Brain pericyte (primary cell): ENCODE measurements at places on chromosomes 13 and 19.

DNA sequence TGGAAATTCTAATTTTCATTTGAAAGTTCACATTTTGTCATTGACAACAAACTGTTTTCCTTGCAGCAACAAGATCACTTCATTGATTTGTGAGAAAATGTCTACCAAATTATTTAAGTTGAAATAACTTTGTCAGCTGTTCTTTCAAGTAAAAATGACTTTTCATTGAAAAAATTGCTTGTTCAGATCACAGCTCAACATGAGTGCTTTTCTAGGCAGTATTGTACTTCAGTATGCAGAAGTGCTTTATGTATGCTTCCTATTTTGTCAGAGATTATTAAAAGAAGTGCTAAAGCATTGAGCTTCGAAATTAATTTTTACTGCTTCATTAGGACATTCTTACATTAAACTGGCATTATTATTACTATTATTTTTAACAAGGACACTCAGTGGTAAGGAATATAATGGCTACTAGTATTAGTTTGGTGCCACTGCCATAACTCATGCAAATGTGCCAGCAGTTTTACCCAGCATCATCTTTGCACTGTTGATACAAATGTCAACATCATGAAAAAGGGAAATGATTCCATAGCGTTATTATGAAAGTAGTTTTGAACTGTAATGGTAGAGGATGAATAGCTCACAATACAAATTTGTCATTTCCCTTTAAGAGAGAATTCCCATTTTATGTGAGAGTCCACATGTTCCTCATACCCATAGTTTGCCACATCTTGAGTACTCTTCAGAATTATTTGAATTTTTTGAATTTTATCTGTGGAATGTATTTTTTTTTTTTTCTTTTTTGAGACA, 2.6 kb downstream of the BRCA2 start:
- DNase-seq, result no peak

- no peak for DNase-seq
These were observed 50.8 kb upstream of the HTR2A start for GRCh38 chr13:46947425-46948191.

GRCh38 chr19:34461375-34462100, 20.0 kb upstream of the WTIP start:
- no peak for DNase-seq

DNA sequence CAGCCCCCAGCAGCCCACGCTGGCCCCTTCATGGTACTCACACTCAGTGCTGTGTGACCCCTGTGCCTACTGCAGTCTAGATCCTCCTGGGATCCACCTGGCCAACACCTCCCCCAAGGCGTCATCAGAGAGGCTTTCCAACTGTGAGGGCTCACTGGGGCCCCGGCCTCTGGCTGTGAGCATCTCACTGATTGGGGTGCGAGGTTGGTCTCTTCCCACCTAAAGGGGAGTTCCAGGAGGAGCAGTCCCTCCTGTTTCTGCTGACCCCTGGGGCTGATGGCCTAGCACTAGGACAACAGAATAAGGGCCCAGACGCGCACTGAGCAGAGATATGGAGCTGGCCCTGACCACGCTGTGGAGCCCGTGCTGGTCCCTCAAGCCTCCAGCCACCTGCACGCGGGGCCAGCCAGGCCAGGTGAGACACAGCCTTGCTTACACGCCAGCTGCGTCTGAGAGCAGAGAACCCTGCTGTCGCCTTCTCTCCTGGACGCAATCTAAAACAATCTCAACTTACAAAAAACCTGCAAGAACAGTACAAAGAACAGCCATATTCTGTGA, 32.2 kb downstream of the ELL start:
- DNase-seq, result no peak

GRCh38 chr13:44887515-44887914, 101.8 kb downstream of the NUFIP1 start:
- DNase-seq, result no peak

DNA sequence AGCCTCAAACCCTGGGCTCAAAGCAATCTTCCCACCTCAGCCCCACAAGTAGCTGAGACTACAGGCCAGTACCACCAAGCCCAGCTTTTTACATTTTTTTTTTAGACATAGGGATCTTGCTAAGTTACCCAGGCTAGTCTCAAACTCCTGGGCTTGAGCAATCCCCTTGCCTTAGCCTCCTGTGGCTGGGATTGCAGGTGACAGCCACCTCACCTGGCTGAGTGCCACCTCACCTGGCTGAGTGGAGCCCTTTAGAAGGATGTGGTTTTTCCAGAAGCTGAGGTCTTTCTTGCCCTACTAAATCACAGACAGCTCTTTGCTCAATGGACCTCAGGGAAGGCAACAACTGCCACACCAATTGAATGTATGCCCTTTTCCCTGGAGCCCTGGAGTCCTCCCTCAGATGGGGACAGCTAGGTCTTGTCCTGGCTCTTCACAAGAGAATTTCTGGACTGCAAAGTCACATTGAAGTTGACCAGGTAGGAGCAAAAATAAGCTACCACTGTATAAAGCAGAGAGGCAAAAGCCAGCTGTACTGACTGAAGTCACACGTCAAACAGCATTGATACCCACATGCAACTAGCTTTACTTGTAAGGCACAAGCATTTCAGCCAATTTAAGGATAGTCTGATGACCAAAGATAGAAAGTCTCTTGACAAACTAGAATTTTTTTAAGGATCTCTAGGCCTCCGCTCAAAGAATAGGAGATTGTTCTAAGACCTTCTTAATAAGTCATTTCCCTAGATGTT, 14.0 kb downstream of the PDX1 start:
- no peak for DNase-seq

GRCh38 chr19:20558011-20558410, 7.6 kb downstream of the ZNF737 start:
- DNase-seq, result no peak

DNA sequence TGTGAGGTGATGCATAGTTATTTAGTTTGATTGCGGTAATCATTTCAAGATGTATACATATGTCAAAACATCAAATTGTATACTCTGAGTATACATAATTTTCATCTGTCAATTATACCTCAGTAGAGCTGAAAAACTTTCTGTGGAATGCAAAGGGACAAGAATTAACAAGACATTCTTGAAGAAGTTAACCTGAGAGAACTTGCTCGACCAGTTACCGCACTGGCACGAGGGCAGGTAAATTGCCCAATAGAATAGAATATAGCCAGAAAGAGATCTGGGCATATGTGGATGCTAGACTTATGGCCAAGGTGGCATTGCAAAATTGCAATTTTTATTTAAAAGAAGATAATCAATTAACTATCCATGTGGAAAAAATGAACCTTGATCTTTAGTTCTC, 42.3 kb upstream of the GJB6 start:
- no peak for DNase-seq

- DNase-seq, result no peak
These were observed 711 bp upstream of the MIPEP start for GRCh38 chr13:23889615-23890607.

DNA sequence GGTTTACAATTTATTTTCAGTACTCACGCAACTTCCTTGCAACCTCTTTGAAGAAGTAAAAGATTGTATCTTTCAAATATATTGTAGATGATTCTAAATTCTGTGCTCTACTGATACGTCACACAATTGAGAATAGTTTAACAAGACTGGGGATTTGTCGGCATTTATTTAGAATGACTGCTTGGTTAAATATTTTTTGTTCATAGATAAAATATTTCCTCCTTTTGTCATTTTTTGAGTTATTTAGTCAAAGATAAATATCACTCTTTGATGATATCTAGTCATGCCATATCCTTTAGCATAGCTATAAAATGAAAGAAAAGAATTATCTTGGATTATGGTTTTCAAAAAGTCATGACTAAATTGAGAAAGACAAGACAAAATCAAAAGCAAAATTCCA, 2747.8 kb downstream of the PCDH9 start:
- no peak for DNase-seq

GRCh38 chr13:114310956-114311355, 3.3 kb upstream of the CHAMP1 start:
- no peak for DNase-seq

DNA sequence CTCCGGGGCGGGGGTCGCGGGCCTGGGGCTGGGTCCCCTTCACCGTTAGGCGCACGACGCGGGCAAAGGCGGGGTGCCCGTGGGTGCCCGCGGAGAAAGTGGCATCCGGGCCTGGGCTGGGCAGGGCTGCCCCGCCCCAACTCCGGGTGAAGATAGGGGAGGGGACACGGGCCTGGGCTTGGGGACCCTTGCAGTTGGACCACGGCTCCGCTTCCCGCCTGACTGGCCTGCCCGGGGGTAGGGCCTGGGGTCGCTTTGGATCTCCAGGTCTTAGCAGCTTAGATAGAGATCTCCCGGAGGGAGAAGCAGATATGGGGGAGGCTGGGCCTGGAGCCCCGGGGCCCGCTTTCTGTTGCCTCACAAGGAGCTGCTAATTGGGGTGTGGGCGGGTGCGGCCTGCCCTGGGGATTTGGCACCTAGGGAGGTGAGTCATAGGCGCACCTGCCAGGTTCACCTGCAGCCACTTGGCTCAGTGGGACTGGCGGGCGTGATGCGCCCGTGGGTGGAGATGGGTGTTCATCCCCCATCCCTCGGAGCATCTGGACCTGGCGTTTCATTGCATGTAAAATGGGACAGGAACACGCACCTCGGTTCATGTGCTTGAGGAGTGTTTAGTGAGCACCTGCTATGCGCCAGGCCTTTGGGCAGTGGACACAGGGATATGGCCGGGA, 585 bp downstream of the MAP1S start:
- no peak for DNase-seq

- DNase-seq, result no peak
These were observed 140.8 kb downstream of the SHISA2 start for GRCh38 chr13:25910991-25911419.

DNA sequence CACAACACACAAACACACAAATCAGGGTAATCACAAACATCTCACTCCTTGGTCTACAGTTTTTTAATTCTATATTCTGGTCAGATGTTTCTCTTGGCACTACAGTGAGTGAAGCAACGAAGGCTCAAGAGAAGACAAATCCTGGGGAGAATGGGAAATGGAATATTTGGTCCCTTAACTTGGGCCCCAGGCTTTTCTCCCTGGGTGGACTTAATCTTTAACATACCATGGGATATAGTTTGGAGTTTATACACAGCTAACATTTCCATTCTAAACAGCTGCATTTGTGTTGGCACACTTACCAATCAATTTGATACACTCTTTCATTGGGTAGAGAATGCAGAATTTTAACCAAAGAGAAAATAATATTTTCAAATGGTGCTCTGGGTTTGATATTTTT, 1132.6 kb upstream of the SLC10A2 start:
- no peak for DNase-seq

DNA sequence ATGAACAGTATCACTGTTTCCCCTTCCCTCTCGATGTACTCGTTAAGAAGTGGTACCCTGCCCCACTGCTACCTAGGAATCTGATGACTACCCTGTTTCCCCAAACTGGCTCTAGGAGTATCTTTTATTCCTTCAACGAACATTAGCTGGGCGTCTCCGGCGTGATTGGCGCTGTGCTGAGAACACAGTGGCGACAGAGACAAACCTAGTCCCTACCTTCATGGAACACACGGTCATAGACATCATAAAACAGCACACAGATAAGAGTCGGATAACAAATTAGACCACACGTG, 730 bp downstream of the SYMPK start:
- no peak for DNase-seq

DNA sequence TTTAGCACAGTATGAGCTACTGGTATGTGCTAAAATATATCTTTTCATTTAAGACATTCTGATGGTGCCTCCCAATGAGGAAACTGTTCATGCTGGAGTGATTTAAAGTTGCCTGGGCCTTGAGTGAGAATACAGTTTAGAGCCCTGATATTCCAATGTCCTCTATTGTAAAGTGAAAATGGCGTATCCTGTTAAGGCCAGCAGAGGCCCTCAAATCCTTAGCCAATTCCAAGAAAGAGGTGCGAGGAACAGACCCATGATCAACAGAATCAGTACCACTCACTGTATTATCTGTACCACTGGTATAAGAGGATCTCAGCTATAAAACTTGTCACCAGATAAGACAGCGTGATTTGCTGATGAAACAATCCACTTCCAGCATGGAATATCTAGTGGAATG, 273.1 kb upstream of the SLITRK5 start:
- no peak for DNase-seq

DNA sequence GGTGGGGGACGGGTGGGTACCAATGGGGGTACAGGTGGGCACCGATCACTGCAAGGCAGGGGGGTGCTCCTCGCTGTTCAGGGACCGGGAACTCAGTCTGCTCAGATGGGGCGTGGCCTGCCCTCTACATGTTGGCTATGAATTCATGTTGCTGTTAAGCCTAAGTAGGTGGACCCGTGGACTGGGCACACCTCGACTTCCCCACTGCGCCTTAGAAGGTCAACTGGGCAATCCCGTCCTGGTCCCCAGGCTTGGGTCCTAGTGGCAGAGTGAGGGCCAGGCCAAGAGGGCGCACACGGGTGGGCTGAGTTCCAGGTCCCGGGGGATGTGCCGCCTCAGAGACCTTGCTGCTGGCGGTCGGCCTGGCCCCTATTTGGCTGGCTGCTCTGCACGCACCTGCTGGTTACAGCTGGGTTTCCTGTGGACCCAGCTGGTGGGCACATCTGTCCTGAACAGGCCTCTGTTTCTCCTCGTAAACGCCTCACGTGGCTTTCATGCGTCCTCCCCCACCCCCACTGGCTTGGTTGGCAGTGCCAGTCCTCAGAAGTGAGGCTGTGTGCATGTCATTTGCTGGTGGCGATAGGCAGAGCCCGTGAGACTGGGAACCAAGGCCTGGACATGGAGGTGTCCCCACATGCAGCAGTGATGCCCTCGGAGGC, 13.5 kb upstream of the ZNF554 start:
- DNase-seq, result no peak

- DNase-seq, result no peak
These were observed 21.7 kb downstream of the SIPA1L3 start for GRCh38 chr19:37928527-37929286.
